ENCODE measurements at places on chromosomes 7 and 10.
A peak's percentile ranks its signal among the peaks of the same experiment; 100 is the strongest.

- peak; percentile 97 for DNase-seq
Observed at GRCh38 chr7:65006094-65006992, at the start of gene ERV3-1. TSS of gene ERV3-1 (minus strand) at chr7:65006687. CDS start at chr7:64993026, 13,661 bp downstream.

DNA sequence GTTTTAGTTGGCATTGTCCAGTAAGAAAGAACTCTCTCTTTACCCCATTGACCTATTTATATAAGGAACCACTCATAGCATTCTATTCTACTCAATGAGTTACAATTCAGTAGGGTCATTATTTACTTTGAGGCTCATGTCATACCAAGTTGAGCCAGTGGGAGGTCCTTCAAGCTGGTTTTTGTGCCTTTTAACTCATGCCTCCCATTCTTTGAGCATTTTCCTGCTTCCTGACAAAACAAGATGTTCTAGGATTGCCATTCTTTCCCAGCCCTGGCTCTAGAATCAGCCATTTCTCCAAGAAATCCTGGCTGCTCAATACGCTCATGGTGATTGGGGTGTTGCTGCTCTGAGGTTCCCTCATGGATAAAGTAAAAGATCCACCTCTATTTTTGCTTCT is 250.1 kb downstream of the ABCA13 start:
- no peak for DNase-seq

GRCh38 chr10:125095228-125095627 is 65.1 kb downstream of the CTBP2 start:
- no peak for DNase-seq

DNA sequence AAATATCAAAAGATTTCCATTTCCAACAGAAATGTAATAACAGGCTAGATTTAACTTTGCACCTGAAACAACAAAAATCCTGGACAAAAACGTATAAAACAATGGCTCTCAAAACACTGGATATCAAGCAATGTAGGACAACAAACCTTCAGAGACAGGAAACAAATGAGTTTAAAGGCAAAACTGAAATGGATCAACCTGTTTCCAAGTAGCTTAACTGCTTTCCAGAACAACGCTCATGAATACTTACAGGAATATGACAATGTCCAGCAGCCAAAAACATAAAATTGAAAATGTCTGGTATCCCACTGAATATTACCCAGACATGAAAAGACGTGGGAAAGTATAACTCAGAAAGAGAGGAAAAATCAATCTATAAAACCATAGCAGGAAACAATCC is 62.8 kb downstream of the CUBN start:
- DNase-seq = no peak

- no peak for DNase-seq
Observed at GRCh38 chr7:83150310-83150709, 12.4 kb downstream of the PCLO start.

- DNase-seq = no peak
Observed at GRCh38 chr10:132675031-132675740, 110.8 kb downstream of the NKX6-2 start.

GRCh38 chr10:103572347-103573204 is 79.1 kb downstream of the NEURL1 start:
- DNase-seq = no peak

- DNase-seq = no peak
Observed at GRCh38 chr10:92527716-92528115, 46.2 kb downstream of the IDE start.

DNA sequence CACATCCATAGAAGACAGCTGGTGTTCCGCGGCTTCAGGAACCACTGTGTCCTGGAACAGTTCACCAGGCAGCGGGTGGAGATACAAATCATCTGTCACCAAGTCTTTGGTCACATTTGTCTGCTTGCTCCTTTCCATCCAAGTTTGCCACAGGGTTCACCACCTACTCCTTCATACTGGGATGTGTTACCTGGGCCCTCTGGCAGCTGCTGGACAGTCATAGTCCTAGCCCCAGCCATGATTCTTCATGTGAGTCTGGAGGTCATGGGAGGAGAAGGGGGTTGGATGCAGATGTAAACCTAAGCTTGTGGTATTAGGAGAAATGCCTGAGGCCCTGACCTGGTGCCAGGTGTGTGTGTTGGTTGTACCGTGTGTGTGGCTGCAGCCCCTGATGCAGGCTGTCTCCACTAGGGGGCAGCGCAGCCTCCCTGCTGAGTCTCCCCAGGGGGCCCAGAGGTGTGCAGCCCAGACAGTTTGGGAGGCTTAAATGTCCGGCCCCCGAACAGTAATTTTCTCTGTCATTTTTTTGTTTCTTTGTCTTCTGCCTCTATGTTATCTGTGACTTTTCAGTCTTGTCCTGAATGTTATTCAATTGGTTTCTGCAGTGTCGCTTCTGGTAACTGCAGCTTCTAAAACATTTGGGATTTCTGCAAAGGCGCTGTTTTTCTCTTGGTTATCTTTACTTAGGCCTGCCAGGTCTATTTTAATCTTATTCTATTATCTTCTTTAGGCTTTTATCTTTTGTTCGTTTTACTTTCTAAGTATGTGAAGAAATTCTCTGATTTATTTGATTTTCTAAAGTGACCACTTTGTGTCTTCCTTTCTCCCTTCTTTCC is 14.8 kb downstream of the NPS start:
- no peak for DNase-seq

DNA sequence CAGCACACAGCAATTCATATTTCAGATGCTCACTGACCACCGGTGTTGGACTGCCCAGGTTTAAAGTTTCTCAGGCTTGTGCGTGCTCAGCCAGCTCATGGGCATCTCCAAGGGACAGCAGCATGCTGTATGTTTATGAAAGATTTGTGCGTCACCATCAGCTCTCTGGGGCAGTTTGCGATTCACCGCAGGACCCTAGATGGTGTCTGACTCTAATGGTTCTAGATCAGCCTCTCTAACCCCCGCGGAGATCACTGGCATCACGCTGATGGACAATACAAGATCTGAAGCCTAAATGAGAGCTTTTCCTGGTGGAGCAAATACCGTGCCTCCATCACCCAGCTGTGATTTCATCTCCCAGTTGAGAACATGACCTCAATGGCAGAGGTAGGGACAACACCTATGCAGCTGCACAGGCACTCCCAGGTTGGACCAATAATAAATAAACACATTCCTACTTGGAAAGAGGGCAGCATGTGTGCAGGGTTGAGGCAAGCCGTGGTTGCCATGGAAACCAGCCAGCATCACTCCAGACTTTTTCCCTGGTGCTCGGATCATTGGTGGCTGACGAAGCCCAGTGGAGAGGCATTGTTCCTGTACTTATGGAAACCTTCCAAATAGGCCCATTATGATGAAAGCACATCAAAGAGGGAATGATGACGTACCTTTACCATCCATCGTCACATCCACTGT is 253.6 kb downstream of the KCNMA1 start:
- peak; percentile 25 for DNase-seq

- DNase-seq = peak; percentile 59
Observed at GRCh38 chr10:69413221-69413865, 3.4 kb downstream of the TACR2 start.

DNA sequence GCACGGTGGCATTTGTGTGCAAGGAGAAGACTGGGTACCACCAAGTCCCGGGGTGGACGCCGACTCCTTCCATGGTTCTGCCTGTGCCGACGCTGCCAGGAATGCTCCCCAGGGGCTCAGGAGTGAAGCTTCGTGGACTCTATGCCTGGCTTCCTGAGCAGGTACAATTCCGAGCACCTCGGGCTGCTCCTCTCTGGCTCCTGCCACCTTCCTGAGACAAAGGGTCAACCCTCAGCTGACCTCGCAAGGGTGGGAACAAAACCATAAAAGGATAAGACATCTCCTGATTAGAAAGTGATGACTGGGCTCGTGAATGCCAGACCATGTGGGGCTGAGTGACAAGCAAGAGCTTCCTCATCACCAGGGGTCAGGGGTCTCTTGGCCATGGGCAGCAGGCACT is 31.8 kb downstream of the CALML3 start:
- DNase-seq = no peak
